ENCODE measurements at places on chromosomes 7 and 10.

GRCh38 chr7:114956702-114957101 is 34.8 kb downstream of the MDFIC start:
- no peak for DNase-seq

DNA sequence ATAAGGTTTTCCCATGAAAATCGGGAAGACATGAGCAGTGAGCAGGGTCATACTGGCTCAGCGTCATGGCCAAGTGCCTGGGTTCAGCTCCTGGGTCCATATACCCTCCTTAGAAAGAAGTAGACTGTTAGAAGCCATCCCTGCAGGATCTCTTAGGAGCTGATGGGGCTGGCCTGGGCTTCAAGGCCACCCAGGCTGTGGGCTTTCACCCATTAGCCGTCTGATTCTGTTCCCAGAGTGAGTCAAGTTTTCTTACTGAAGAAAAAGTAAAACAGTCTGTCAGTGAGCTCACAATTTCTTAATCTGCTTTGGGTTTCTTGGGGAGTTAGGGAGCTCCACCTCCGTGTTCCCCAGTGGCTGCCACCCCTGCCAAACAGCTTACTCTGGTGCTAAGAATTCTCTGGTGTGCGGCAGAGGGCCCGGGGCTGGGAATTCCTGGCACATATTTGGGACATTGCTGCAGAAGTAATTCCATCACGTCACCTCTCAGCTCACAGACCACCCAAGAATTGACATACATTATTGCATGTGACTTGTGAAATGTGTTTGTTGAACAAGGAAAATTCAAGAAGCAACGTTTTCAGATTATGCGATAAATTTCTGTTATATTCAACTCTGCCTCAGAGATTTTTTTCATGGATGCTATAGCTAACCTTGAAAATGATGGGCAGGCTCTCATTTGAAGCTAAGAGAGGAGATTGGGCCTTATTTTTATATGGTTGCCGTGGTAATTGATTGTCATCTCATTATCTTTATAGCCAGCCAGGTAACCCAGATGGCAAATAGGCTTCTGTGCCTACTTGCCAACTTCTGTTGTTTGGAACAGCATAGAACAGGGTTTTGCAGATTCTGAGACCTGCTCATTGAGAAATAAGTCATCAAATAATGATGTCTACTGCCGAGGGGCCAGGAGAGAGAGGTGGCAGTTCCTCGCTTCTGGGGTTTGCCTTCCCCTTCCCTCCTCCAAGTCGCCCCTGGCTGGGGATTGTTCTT is 166.4 kb downstream of the CHN2 start:
- no peak for DNase-seq

DNA sequence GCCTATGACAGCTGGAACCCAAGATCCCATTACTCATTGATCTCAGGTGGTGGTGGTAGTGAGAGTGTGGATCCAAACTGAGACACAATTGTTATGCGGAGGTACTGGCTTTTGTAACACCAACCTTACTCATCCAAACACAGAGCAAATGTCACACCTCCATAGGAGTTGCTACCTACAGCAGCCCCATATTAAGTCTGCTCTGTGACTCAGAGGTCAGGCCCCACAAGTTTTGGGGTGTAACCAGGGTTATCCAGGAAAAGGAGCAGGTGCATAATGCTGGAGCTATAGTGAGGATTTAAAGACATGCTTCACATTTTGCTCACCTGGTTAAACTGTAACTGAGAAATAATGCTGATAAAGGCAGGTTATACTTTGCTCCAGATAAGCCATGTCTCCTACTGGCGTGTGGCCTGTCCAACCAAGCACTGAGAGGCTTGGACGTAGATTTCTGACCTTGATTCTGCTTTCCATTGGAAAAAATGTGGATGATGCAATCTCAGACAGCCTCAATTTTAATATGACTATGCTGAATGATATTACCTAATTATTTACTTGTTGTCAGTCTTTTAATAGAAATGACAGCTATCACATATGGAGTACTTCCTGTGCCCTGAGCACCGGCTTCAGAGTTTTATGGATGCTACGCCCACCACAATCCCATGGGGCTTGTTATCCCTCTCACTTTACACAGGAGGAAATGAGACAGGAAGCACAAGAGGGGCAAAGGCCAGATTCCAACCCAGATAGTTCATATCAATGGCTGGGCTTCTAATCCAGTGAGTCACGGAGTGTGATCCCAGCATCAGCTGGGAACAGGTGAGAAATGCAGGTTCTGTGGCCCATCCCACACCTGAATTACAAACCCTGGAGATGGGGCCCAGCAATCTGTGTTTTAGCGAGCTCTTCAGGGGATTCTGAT is 181.3 kb downstream of the CHN2 start:
- DNase-seq, result no peak

DNA sequence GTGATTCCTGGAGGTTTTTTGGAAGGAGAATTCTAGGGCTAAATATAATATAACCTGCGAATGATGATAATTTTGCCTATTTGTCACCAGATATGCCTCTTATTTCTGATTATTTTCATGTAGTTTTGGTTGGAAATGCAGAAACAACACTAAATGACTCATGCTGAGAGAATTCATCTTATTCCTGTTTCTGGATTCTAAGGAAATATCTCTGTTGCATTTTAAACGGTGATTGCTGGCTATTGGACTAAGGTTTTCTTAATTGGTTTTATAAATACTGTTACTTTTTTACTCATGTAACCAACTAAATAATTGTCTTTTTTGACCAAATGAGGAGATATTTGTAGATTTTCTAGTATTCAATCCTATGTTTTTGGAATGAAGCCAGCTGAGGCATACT is 204.9 kb upstream of the NPSR1 start:
- DNase-seq, result no peak

- DNase-seq, result no peak
These were observed 294.5 kb upstream of the SEMA3C start for GRCh38 chr7:81213394-81213793.

DNA sequence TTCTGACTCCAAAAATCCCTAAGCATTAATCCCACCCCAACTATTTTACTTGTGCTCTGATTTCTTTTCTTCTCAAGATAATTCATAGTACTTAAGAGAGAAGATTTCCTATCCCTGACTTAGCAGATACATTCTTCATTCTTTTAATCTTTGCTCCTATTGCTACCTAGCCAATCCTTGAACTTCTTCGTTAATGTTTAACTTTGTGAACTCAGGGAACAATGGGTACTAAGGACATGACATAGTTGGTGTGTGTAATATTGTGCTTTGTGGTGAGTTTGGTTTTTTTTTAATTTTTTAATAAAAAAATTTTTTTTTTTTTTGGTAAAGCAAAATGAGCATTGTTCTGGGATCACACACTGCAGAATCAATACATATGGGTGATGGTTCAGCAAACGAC is 166.2 kb downstream of the CHCHD3 start:
- DNase-seq, result no peak

DNA sequence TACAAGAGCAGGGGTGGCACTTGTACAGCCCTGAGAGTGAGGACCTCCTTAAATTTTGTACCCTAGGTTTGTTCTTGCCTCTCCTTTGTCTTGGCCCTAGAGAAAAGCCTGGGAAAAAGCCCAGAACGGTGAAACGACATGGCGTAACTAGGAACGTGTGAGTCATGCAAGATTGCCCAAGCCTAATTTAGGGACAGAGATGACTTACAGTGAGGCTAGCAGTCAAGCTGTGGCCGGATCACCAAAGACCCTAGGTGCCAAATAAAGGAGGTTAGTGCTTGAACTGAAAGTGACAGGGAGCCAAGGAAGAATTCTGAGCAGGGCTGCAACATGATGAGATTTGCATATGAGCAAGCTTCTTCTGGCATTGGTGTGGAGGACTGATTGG is 25.1 kb downstream of the TBXAS1 start:
- no peak for DNase-seq

DNA sequence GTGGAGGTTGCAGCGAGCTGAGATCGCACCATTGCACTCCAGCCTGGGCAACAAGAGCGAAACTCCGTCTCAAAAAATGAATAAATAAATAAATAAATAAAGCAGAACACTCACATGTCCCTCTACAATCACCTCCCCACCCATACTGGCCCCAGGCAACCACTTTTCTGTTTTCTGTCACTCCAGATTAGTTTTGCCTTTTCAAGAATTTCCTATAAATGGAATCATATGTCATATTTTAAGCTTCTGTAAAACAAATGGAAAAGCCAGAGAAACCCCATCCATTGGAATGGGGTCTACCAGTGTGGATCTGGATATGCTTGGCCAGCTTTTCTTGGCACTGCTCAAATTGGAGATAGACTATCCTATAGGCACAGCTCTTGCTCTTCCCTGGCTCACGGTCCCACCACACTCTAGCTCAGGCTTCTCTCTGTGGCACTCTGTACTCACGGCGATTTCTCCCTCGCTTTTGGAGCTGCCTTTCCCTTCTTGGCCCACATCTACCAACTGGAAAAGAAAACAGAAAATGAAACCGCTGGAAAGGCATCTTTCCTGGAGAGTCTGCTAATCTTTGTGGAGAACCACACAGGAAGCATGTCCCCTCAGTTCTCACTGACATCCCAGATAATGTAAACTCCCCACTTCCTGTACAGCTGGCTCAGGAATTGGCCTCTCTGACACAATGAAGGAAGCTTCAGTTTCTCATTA is 210.1 kb downstream of the JCAD start:
- DNase-seq, result no peak

GRCh38 chr10:9416331-9416730 is 1361.8 kb downstream of the GATA3 start:
- no peak for DNase-seq

DNA sequence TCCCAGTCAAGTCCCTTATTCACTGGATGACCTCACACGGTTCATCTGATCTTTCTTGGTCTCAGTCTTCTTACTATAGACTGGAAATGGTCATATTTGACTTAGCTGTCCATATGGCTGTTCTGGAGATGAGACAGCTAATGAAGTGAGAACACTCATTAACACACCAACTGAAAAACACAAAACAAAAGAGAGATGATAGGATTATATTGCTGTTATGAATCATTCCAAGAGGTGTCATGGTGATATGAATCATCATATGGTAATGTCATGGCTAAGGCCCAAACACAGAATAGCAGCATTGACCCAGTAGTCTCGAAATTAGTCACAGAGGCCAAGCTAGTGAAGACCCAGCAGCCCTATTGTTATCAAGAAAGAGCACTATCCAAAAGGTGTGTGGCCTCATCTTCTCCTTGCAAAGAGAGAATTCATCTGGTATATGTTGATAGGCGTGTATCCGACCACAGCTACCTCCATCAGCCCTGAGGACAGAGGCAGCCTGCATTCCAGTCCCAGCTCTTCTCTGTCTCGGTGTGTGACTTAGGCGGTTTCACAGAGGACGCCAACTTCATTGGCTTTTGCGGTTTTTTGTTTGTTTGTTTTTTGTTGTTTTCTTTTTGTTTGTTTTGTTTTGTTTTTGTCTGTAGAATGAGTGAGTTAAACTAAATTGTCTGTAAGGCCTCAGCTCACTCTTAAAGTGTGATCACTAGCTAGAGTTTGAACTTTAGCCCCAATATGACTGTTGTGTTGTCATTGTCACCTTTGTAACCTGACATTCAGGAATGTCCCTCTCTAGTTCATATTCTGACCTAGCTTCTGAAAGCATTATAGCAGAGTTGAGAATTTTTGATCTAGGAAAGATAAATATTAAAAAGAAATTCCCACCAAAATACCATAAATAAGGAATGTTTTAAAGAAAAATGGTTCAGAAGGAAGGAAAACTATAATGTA is 97.4 kb upstream of the PDCD4 start:
- peak; percentile 72 for DNase-seq

GRCh38 chr7:34025600-34025999 is 120.3 kb downstream of the BMPER start:
- no peak for DNase-seq

GRCh38 chr7:143300959-143301935 is 13.1 kb downstream of the CASP2 start:
- DNase-seq, result no peak

DNA sequence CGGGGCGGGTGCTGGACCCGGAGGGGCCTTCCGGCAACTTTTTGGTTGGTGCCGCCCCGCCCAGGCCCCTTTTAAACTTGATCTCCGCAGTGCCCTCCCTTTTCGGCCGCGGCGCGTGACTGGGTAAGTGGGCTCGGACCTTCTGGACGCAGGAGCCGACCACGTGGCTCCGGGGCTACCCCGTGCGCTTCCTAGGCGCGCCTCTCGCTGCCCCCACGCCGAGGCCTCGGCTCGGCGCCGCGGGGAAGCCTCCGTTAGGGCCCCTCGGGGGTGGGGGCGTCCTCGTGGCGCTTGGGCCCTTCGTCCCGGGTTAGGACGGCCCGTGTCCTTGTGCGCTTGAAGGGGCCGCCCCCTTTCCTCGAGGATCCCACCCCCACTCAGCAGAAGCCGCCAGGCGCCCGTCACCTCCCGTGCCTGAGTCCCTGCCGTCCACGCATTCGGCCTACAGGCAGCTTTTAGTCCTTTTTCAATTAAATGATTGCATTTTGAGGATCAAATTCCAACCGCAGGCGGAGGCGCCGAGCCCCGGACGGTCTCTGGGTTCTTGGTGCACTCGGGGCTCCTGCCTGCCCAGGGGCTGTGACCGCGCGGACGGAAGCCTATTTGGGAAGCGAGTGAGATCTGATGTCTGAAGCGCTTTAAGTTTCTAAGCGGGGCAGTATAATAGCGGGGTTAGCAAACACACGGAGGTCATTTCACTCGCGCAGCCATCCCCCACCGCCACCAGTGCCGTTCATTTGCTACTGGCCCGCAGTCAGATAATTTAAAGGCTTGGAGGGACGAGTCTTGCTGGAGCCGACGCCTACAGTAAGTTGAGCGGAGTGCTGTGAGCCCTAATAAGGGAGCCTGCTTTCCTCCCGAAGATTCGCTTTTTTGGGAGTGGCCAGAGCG is 31.8 kb upstream of the TOMM7 start:
- peak; percentile 90 for DNase-seq

- DNase-seq, result no peak
These were observed 199.8 kb downstream of the MAD1L1 start for GRCh38 chr7:2032876-2033407.

GRCh38 chr10:120982507-120982906 is 131.3 kb downstream of the WDR11 start:
- DNase-seq, result no peak

GRCh38 chr7:94041529-94041928 is 37.4 kb upstream of the BET1 start:
- DNase-seq, result no peak

DNA sequence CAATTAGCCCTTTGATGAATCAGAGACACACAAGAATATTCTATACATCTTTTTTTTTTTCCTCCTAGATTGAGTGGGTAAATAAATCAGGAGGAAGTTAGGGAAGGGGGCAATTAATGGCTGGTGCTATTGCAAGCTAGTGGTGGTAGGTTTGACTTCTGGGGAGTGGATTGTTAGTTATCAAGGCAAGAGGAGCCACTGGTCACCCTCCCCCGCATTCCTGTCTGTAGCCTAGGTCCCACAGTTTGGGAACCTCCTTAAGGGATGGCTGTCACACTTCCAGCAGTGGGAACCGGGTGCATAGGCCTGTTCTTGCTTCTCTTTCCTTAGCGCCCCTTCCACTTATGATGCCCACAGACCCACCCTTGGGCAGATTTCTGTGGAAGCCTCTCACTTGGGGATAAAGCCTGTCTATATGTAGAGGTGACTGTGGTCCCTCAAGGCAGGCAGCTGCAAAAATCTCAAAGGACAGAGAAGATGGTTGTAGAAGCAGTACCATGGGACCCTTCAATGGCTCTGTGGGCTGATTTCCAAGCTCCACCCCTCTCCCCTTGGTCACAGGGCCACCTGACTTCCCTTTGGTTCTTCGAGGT is 2.3 kb upstream of the ADCK2 start:
- DNase-seq, result no peak
